Suppressor macrophage treated with lipopolysaccharide for 1 hour (primary cell): ENCODE measurements at places on chromosomes 6 and 20.
A peak's percentile ranks its signal among the peaks of the same experiment; 100 is the strongest.

DNA sequence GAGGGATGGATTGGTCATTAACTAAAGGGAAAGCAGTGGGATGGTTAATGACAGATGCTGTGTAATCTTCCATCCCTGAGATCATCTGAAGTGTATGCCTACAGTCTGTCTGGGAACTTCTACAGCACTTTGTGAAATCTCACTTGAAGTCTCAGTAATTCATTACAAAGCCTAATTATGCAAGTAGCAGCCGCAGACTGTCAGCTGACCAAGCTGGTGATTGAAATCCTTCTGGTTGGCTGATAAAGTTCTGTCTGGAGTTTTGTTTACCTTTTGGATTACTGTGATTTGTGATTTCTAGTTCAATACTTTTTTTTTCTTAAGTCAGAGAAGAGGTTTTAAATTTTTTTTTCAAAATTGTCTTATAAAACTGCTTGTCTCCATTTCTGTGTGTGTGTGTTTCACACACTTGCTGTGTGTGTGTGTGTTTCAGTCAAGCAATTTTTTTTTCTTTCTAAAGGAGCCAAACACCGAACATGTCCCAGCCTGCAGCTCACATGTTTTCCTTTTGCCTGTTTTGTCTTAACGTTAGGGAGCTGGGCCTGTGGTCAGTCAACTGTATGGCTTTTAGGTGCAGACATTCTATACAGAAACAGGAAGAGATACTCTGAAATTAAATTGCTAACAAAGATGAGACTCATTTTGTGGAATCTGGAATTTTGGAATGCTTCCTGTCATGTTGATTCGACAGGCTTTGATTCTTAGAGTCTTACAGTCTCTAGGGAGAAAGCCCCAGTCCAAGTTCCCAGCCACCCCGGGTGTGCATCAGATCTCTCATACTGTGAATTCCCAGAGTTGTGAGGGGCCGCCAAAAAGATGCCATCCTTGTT, 28.5 kb upstream of the ADGRF4 start:
- DNase-seq = no peak

DNA sequence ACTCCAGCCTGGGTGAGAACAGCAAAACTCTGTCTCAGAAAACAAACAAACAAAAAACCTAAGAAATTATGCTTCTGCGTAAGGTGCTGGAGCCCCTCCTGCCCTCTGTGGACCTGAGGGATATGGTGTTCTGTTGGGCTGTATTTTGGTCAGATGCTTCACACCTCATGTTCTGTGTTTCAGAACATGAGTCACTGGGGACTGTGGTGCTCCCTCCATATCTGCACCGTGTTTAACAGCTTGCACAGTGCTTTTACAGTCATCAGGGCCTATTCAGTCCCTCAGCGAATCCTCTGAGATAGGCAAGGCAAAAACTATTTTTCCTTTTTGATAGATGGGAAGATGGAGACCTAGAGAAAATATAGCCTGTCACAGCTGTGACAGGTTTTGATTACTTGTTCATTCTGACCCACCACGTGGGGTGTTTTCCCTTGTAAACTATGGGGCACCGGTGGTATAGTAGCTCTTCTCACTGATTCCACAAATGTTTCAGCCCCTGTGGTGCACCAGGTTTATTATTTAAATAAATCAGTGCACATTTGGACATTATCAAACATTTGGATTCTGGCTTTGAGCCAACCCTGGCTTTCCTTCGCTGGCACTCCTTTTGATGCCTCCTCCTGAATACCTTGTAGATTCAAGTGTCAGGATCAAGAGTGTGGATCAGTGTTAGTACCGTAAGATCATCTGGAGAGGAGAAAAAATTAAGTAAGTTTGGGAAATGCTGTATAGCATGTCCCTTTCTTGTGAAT, 9.6 kb downstream of the TTPAL start:
- no peak for DNase-seq

DNA sequence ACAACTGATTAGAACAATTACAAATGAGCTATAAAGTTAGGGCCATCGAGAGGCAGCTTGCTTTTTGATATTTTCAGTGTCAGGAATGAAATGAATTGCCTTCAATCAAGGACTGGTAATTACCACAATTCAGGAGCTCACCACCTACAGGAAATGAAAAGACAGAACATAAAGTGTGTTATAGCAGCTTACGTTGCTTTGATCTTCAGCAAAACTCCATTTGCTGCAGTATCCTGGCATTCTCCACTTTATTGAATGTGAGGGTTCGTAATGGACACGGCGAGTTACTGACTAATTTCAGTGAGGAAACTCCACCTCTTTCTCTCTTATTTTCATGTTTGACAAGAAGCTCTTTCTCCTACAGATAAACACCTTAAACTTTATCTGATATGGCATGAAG, 440.0 kb upstream of the HSF2 start:
- no peak for DNase-seq

- DNase-seq = no peak
Measured at GRCh38 chr6:6678811-6679210, 90.3 kb downstream of the LY86 start.

- DNase-seq = no peak
Measured at GRCh38 chr6:88134575-88134974, 31.6 kb downstream of the CNR1 start.

DNA sequence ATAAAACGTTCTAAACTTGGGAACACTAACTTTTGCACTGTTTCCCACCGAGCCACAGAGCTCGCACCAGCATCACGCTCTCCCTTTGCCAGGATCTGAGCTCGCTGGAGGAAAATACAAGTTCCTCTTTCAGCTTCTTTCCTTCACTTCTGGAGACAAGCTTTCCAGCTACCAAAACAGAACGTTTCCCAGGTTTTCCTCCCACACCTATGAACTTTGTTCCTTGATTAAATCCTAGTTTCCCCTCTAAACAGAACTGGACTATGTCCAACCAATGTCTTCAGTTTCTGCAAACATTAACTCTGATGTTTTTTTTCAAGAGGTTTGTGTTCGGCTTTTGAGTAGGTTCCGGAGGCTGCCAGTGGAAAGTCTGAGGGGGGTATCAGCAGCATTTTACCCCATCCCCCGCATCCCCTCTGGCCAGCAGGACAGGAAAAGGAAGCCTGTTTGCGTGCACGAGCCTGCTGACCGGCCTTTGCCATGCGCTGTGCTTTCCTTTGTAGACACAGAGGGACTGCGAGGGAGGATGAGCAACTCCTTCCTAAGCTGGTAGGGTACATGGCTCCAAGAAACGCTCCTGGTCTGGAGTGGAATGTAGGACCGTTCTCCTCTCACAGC, 135.5 kb downstream of the LY86 start:
- DNase-seq = peak; percentile 86

DNA sequence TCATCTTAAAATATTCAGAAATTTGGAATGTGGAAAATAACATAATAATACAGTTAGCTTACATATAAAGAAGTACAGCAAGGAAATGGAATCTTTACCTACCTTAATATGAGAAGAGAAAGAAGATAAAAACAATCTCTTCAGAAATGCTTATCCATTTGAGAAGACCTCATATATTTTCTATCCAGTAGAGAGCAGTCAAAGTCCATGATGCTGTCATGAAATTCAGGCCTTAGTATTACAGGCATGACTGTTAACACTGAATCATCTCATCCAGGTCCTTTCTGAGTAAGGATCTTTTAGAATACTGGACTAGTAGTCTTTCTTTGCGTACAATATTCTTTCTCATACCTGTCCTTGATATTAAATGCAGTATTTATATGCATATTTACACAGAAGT, 713.4 kb downstream of the CD109 start:
- DNase-seq = peak; percentile 22

DNA sequence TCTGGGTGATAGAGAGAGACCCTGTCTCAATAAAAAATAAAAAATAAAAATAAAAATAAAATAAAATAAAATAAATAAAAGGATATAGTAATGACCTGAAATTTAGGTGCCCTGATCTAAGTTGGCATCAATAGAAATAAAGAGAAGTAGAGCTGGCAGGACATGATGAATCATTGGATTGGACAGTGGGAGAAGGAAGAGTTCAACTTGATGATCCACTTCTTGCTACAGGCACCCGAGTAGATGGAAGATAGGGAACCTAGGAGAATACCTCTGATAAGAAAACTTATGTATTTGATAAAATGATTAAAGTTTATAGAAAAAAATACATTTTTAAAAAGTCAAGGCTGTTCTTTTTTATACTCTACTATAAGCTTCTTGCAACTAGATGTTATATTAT, 79.0 kb downstream of the ADTRP start:
- DNase-seq = peak; percentile 58

DNA sequence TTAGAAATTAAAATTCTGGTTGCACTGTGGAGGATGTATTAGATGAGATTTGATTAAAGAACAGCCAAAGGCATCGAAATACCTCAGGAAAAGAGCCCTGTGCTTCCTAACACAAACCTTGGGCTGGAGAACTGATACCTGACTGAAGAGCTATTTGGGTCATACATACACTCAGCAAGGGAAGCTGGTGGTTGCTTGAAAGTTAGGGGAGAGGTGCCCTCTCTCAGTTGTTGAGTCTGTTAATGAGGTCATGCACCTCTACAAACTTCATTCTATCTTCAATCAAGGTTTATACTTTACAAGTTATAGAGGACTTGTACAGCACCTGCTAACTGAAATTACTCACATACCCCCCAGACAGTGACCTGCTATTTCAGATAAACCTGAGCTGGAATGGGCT, 25.5 kb downstream of the FAM184A start:
- DNase-seq = no peak

GRCh38 chr20:1420066-1420465, 27.2 kb upstream of the FKBP1A start:
- no peak for DNase-seq

GRCh38 chr6:34315780-34316179, 67.0 kb upstream of the SMIM29 start:
- DNase-seq = peak; percentile 73

DNA sequence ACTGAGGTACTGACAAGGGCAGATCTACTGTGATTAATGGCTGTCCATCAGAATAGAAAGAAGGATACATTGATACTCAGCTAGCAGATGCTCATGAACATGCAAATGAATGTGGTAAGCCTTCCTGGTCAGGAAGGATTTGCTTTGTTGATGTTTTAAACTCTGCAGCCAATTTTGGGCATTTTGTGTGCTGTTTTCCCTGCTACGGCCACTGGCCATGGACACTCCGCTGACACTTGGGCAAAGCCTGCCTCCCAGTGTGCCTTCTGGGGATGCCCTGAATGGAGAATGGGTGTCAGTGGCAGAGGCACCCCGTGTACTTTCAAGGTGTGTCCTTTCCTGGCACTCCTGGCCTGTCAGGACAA, 113.1 kb downstream of the SOBP start:
- no peak for DNase-seq

- DNase-seq = no peak
Measured at GRCh38 chr20:16554766-16555543, 18.3 kb downstream of the KIF16B start.

DNA sequence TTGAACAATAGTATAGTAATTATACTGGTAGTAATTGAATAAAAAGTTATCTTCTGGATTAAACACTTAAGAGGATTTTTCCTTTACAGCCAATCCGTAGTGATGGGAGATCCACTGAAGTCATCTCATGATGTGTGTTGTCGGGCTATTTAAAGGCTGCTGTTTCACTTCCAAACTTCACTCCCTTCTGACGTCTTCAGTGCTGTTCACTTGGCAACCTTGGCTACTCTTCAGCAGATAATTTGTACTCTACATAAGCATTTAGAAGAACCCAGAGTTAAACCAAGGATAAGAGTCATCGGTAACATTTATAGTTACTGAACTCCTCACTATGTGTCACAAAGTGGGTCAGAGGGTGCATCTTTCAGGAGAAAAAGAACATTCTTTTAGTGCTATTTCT, 179.1 kb upstream of the EYA4 start:
- no peak for DNase-seq

GRCh38 chr6:36389353-36389752, 1.9 kb upstream of the ETV7 start:
- DNase-seq = no peak

DNA sequence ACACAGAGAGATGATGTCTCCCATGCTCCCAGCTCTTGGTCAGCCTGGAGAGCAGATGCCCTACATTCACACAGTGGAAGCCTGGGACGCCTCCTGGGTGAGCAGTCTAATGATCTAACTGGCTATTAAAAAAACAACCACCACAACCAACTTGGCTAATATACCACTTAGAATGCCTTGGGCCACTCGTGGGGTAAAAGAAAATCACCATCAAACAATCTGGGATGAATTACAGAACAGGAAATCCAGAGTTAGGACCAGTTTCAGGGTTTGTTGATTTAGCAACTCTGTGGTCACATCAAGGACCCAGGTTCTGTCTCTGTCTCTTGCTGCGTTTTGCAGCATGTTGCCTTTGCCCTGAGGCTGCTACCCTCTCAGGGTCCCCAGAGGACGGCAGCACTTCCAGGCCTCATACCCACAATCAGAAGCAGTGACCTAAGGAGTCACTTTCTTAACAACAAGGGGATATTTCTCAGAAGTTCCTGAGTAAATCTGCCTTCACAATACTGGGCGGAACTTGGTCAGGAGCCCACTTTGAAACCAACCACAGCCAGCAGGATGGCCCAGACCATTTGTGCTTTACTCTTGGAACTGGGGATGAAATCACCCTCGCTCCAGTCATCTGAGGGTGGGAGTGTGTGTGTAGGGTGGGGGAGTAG, 118.7 kb downstream of the CLIC5 start:
- DNase-seq = peak; percentile 44

GRCh38 chr20:50834599-50835005, 39.7 kb downstream of the BCAS4 start:
- no peak for DNase-seq

DNA sequence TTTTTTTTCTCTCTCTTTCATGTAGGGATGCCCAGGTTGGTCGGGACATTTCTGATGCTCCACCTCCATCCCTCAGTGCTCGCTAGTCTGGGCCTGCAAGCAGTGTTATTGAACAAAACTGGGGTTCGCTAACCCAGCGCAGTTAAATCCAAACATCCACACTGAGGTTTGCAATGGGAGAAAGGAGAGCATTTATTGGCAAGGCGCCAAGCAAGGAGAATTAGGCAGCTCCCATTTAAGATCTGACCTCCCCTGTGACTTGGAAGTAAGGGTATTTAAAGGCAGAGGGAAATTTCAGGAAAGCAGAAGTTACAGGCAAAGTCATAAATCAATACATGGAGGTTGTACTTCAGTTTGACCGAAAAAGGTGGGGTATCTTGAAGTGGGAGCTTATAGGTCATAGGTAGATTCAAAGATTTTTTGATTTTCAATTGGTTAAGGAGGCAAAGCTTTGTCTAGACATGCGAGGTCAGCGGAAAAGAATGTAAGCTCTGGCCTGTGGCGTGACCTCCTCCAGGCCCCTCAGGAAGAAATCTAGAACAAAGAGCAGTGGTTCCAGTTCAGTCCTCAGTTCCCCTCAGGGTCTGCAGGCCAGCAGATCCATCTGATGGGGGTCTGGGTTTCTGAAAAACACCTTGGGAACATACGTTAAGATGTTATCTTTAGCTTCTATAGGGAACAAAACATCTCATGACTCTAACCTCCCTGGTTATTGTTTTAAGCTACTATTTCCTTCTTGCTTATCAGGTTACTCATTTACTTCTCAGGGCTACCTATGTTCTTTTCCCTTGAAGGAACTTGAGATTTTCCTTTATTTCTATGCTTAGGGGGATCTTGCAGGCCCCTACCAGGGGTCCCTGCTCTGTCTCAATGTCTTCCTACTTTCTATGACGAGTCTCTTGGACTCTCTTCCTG, 66.0 kb upstream of the KIF16B start:
- DNase-seq = no peak
